ENCODE measurements at places on chromosomes 3 and 15. TPM values are rescaled to one million over a fixed set of nuclear protein-coding genes. Genes with fewer than 3 reads are reported as not detected.

- H3K36me3 ChIP-seq = peaks cover 7% of the 10 kb centered on the region
- H3K4me3 ChIP-seq = no peak overlapping the region
- H3K27ac ChIP-seq = no peak overlapping the region
Measured at GRCh38 chr15:40040293-40040635, 1.3 kb upstream of the SRP14 start.

DNA sequence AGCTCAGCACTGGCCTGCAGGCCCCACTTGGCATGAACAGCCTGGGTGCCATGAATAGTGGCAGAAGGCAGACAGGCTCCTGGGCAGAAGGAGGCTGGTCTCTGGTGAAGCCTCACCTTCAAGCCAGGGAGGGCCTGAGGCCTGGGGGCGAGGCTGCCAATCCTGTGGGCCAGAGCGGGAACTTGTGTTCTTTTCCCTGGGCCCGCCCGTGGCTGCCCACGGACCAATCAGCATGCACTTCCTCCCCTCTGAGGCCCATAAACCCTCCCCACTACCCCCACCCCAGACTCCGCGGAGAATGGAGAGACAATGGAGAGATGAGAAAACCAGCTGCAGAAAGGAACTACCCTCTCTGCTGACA lies 283.8 kb upstream of the ROBO1 start:
- H3K27ac ChIP-seq = no peak overlapping the region
- no peaks in the 10 kb centered on the region for H3K36me3 ChIP-seq
- H3K4me1 ChIP-seq = no peaks in the 10 kb centered on the region
- no peak overlapping the region for H3K4me3 ChIP-seq
- DNase-seq = no peak
- no peaks in the 10 kb centered on the region for H3K27me3 ChIP-seq

DNA sequence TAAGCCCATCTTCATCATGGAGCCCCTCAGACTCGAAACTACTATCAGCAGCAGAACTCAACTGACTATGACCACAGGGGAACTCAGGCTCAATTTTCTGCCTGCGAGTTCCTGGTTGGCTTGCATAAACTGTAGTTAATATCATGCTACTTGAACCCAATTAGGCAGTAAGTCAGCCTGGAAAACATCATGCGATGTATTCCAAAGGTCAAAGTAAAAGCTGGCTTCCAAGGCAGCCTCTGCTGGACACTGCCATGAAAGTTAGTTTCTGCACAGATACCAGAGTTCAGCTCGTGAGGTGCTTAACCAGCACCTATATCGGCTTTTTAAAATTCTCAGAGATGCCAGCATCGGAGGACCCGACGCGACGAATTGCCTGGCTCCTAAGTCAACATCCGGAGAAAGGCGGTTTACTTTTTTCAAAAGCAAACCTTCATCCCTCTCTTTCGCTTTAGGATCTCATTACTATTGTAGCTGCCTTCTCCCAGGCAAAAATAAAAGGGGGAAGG lies 3.8 kb downstream of the ANP32A start:
- peaks cover 2% of the 10 kb centered on the region for H3K36me3 ChIP-seq
- H3K27me3 ChIP-seq = no peaks in the 10 kb centered on the region
- DNase-seq = no peak
- H3K4me3 ChIP-seq = peak overlapping the region; percentile 98
- peak overlapping the region; percentile 99 for H3K27ac ChIP-seq

GRCh38 chr15:48696627-48697312 lies 51.3 kb upstream of the FBN1 start:
- no peaks in the 10 kb centered on the region for H3K36me3 ChIP-seq
- no peak for DNase-seq
- no peak overlapping the region for H3K27ac ChIP-seq
- H3K4me1 ChIP-seq = no peaks in the 10 kb centered on the region

- H3K4me3 ChIP-seq = no peak overlapping the region
- H3K27ac ChIP-seq = no peak overlapping the region
- peaks cover 32% of the 10 kb centered on the region for H3K36me3 ChIP-seq
- H3K4me1 ChIP-seq = peaks cover 4% of the 10 kb centered on the region
- no peak for DNase-seq
Measured at GRCh38 chr3:53102601-53103147, 27.6 kb downstream of the RFT1 start.

The SERINC4 gene
- total RNA-seq = 0.72 TPM

- no peak for DNase-seq
- no peak overlapping the region for H3K27ac ChIP-seq
- H3K36me3 ChIP-seq = peaks cover 10% of the 10 kb centered on the region
- H3K4me1 ChIP-seq = no peaks in the 10 kb centered on the region
- no peaks in the 10 kb centered on the region for H3K27me3 ChIP-seq
- H3K4me3 ChIP-seq = no peak overlapping the region
Measured at GRCh38 chr3:179410331-179410730, 40.9 kb downstream of the GNB4 start.

- H3K36me3 ChIP-seq = no peaks in the 10 kb centered on the region
- no peak overlapping the region for H3K4me3 ChIP-seq
- no peak for DNase-seq
- no peaks in the 10 kb centered on the region for H3K27me3 ChIP-seq
- H3K27ac ChIP-seq = no peak overlapping the region
- no peaks in the 10 kb centered on the region for H3K4me1 ChIP-seq
Measured at GRCh38 chr3:129756871-129757270, 136.6 kb downstream of the TMCC1 start.

- H3K4me1 ChIP-seq = peaks cover 8% of the 10 kb centered on the region
- H3K36me3 ChIP-seq = peaks cover 9% of the 10 kb centered on the region
- H3K4me3 ChIP-seq = no peak overlapping the region
- no peak for DNase-seq
Measured at GRCh38 chr3:15266510-15267376, 60.7 kb downstream of the CAPN7 start.

The LCTL gene
- 0.33 TPM for total RNA-seq

GRCh38 chr3:112086875-112087524 lies 811 bp downstream of the C3orf52 start:
- peaks cover 20% of the 10 kb centered on the region for H3K27me3 ChIP-seq
- H3K27ac ChIP-seq = no peak overlapping the region
- H3K4me1 ChIP-seq = peaks cover 14% of the 10 kb centered on the region
- H3K4me3 ChIP-seq = peak overlapping the region; percentile 65

- H3K27me3 ChIP-seq = no peaks in the 10 kb centered on the region
- DNase-seq = no peak
- H3K36me3 ChIP-seq = no peaks in the 10 kb centered on the region
- peaks cover 44% of the 10 kb centered on the region for H3K4me1 ChIP-seq
- H3K27ac ChIP-seq = peak overlapping the region; percentile 15
Measured at GRCh38 chr15:31328428-31328968, 1.9 kb downstream of the KLF13 start.

All from spinal cord (tissue), 10 donors.